ENCODE measurements at places on chromosomes 11 and 22.
A peak's percentile ranks its signal among the peaks of the same experiment; 100 is the strongest.

- peak overlapping the region; percentile 65 for H3K27ac ChIP-seq
- no peaks in the 10 kb centered on the region for H3K36me3 ChIP-seq
- H3K4me3 ChIP-seq, result peak overlapping the region; percentile 77
- DNase-seq, result no peak
- peaks cover 11% of the 10 kb centered on the region for H3K4me1 ChIP-seq
- H3K27me3 ChIP-seq, result no peaks in the 10 kb centered on the region
Measured at GRCh38 chr11:59172345-59173079, 580 bp downstream of the DTX4 start.

GRCh38 chr11:16738947-16739815 is 734 bp downstream of the C11orf58 start:
- H3K27me3 ChIP-seq, result no peaks in the 10 kb centered on the region
- peaks cover under 1% of the 10 kb centered on the region for H3K36me3 ChIP-seq
- peak overlapping the region; percentile 74 for H3K4me3 ChIP-seq
- H3K27ac ChIP-seq, result peak overlapping the region; percentile 97

- H3K27ac ChIP-seq, result no peak overlapping the region
- H3K4me3 ChIP-seq, result no peak overlapping the region
- H3K27me3 ChIP-seq, result no peaks in the 10 kb centered on the region
- H3K4me1 ChIP-seq, result peaks cover 3% of the 10 kb centered on the region
- H3K36me3 ChIP-seq, result no peaks in the 10 kb centered on the region
Measured at GRCh38 chr11:119537306-119538253, 114.6 kb upstream of the THY1 start.

- no peaks in the 10 kb centered on the region for H3K4me1 ChIP-seq
- no peak overlapping the region for H3K4me3 ChIP-seq
- no peak overlapping the region for H3K27ac ChIP-seq
- DNase-seq, result no peak
Measured at GRCh38 chr11:58027341-58027740, 3.4 kb upstream of the OR6Q1 start.

DNA sequence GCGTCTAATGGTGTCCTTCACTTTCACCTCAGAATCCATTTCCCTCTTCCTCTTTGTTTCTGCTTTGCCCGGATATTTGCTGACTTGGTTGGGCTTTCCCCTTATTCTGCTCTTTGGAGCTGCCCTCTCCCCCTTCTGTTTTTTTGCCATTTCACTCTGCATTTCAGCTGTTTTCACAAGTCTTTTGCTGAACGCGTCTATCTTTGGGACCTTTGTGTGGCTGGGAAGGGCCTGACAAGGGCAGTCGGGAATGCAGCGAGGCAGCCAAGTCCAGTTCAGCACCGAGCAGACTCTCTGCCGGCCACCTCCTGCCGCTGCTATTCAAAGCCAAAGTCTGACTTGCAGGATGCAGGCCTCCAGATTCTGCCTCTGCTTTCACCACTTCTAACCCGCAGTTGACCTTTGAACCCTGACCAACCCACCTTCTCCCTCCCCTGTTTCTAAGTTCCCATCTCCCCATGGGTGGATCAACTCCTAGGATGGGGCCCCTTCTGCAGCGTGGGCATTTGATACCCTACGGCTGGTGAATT is 38.2 kb downstream of the FEZ1 start:
- H3K36me3 ChIP-seq, result no peaks in the 10 kb centered on the region
- no peaks in the 10 kb centered on the region for H3K4me1 ChIP-seq
- H3K27ac ChIP-seq, result no peak overlapping the region
- no peak for DNase-seq
- H3K27me3 ChIP-seq, result no peaks in the 10 kb centered on the region
- no peak overlapping the region for H3K4me3 ChIP-seq

GRCh38 chr11:104792861-104793260 is 105.4 kb downstream of the CASP12 start:
- H3K4me3 ChIP-seq, result no peak overlapping the region
- H3K27ac ChIP-seq, result no peak overlapping the region
- H3K27me3 ChIP-seq, result no peaks in the 10 kb centered on the region
- no peaks in the 10 kb centered on the region for H3K4me1 ChIP-seq
